Amniotic stem cell (primary cell): ENCODE measurements at places on chromosomes 3 and 15.

- DNase-seq: no peak
Measured at GRCh38 chr3:4722103-4722502, 229.0 kb downstream of the ITPR1 start.

- no peak for DNase-seq
Measured at GRCh38 chr15:33243869-33244268, 49.4 kb upstream of the FMN1 start.

GRCh38 chr3:87828046-87828445, 230.8 kb downstream of the CGGBP1 start:
- no peak for DNase-seq

DNA sequence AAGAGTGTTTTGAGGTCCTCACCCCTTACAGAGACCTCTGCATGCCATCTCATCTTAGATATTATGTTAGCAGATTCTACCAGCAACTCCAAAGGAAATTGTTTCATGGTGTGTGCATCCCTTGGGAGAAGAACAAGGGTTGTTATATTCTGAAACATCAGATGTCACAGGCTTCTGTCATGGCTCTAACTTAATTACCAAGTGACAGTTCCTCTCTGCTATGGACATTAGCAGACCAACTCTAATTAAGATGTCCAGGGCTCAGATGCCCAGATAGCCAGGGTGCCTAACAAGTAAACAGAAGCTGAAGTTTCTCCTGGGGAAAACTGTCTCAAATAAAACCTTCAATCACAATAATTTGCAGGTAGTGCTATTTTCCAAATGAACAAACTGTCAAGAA, 153.1 kb upstream of the BFSP2 start:
- DNase-seq: no peak

GRCh38 chr15:71228403-71228802, 113.1 kb downstream of the THSD4 start:
- no peak for DNase-seq

DNA sequence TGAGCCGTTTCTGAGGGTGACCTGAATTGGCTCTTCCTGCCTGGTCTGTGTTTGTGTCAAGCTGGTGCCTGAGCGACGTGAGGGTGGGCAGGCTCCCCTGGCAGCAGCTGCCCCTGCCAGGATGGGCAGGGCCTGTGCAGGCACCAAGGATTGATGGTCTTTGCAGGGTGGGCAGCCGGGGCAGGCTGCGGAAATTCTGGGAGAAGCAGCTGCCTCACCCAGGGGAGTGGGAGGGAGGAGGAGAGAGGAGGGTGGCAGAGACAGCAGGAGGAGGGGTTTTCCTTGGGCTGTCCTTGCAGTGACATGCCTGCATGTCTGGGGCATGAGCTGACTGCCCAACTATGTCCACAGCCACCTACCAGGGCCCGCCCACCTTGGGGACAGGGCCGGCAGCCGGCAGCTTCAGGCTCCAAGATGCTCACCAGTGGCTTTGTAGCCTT, 27.9 kb upstream of the SLC6A6 start:
- no peak for DNase-seq

- DNase-seq: no peak
Measured at GRCh38 chr15:72838311-72838731, 54.8 kb upstream of the ADPGK start.

DNA sequence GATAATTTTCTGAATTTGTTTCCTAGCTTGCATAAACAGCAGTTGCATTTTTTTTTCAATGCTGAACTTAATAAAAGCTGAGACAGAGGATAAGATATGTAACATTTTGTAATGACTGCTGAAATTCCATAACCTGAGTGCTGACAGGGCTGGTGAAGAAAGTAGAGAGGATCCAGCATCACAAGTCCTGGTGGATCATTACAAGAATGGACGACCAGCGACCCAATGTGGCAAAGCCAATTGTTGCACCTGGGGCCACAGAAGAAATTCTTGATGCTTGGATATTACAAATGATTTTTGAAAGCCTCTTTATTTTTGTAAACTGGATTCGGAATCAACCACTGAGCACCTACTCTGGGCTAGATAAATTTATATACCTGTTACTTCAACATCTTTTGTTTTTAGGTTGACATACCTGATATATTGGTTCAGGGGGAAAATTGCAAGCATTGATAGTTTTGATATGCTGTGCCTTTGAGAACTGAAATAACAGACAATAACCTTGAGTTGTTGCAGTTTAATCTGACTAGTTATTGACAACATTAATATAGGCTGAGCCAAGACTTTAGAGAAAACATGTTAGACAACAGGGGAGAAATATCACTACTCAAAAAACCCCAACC, 3.9 kb upstream of the ACTL6A start:
- DNase-seq: peak; percentile 48

- DNase-seq: no peak
Measured at GRCh38 chr3:135349254-135349948, 554.3 kb downstream of the EPHB1 start.

DNA sequence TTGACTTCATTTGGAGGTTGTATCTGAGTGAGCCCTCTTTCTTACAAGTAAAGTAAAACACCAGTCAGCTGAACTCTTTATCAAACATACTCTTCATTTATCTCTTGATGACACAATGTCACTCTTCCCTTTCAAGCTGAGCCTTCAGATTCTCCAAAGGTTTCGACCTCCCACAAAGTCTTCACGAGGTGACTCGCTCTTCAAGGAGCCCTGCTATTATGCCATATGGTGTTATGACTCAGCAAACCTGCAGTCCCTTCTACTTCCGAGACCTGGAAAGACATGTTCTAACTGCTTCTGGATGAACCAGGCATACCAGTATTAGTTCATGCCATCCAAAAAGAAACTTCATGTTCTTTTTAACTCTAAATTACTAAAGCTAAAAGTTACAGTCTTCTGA, 23.1 kb downstream of the AADAC start:
- DNase-seq: peak; percentile 52

- DNase-seq: no peak
Measured at GRCh38 chr3:113839551-113839950, 963 bp downstream of the GRAMD1C start.

DNA sequence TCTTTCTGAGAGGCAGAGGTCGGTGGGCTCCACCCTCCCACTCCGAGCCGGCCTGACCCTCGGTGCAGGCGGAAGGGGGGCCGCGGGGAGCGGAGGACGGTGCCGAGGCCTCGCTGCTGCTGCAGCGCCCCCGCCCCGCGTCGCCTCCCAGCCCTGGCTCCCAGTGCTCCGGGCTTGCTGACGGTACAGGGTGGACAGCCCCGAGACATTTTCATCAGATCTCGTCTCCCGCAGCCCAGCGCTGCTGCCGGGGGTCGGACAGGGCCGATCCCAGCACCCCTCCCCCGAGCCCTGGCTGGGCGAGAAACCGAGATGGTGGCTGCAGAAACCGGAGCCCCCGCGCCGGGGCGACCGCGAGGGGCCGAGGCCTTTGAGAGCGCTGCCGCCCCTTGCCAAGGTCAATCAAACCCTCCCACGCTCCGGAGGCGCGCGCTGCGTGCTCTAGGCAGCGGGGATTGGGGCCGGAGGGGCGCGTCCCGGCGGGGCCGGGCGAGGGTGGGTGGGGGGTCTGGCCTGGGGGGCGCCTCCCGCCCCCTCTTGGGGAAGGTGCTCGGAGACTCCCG, 42.5 kb downstream of the EPHB3 start:
- no peak for DNase-seq

DNA sequence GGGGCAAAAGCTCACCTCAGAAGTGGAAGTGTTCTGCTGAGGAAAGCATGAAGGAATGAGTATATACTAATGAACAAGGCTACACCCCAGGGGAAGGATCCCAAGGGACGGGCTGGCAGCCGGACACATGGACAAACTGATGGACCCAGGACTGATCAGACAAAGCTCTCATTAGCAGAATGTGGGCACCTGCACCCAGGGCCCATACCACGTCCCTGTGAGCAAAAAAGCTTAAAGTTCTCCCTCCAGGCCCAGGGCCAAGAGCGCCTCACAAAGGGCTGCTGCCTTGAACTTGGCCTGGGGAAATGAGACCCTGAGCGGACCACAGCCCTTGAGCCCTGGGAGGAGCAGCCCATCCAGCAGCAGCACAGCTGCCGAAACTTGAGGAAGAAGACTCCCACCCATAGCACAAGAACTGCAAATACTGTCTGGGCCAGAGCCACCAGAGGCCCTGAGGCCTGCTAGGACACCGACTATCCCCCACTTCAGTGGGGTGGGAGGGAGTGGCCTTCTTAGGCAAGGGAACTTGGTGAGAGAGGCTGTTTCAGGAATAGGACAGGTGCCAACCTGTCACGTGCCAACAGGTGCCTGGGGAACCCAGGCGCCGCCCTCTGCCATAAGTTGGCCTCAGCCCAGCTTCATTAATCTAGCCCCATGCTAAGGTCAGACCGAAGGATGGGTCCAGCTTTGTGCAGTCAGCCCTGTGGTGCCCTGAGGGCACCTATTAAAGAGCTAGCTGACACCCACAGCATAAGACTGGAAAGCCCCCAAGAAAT, 2.3 kb upstream of the GMPPB start:
- DNase-seq: no peak

- DNase-seq: no peak
Measured at GRCh38 chr3:131922356-131922755, 112.5 kb downstream of the CPNE4 start.

GRCh38 chr3:43905157-43905556, 214.4 kb downstream of the ABHD5 start:
- DNase-seq: no peak

GRCh38 chr3:123034120-123034519, 6.6 kb upstream of the SEMA5B start:
- DNase-seq: no peak

DNA sequence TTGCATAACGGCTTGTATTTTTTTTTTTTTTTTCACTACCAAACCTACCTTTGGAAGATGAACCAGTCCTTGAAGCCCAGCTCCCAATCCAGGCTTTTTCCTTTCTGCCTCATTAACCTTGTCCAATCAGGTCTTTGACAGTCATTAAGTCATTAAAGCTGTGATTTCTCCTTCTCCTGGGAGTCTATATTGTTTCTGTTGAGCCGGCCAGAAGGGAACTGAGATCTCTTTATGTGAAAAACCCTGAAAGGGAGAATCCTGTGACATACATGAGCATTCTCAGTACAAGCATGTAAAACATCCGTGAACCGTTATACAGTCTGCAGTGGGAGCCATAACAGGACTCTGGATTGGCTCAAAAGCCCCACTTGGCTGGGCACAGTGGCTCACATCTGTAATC, 40.0 kb downstream of the ZNF589 start:
- no peak for DNase-seq

DNA sequence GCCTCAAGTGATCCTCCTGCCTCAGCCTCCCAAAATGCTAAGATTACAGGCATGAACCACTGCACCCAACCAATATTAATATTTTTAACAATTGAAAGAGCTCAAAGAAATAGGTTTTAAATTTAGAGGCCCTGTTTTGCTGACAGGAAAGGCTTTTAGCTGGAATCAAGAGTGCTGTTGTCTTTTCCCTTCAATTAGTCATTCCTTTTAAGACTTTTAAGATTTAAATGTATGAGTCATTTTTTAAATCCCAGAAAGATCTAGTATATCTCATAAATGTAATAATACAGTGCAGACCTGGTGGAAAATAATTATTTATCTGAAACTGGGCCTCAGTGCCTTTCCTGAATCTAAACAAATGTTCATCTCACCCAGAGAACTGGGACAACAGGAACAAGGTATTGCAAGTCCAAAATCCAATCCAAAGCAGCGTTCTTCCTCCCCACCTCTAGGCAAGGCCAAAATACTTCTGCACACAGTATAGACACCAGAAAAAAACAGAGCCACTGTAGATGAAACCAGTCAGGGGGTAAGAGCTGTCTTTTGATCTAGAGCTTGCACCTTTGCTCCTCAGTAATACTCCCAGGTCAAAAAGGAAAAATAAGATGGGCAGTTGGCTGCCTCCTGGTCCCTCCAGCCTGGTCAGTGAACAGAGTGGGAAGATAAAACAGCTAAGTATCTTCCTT, 14.4 kb downstream of the AGTR1 start:
- no peak for DNase-seq

GRCh38 chr3:127182848-127183714, 9.8 kb upstream of the PRR23E start:
- DNase-seq: no peak

DNA sequence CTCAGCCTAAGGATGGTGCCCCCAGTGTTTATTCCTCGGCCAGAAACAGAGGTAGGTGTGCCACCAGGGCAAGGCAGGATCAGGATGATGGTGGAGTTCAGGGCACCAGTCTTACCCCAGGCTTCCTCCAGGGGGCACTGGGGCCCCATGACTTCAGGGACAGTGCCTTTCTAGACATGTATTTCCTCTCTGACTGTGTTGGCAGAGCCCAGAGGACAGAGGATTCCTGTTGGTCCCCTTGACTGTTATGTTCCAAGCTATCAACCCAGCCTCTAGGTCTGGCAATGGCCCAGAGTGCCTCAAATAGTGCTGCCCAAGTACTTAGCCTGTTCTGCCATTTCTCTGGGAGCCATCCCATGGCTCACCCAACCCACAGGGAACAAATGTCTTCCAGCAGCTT, 2.8 kb downstream of the HEMK1 start:
- DNase-seq: no peak

- DNase-seq: peak; percentile 62
Measured at GRCh38 chr3:120559242-120560061, 36.7 kb upstream of the NDUFB4 start.

- no peak for DNase-seq
Measured at GRCh38 chr3:16181361-16181760, 6.9 kb downstream of the GALNT15 start.

DNA sequence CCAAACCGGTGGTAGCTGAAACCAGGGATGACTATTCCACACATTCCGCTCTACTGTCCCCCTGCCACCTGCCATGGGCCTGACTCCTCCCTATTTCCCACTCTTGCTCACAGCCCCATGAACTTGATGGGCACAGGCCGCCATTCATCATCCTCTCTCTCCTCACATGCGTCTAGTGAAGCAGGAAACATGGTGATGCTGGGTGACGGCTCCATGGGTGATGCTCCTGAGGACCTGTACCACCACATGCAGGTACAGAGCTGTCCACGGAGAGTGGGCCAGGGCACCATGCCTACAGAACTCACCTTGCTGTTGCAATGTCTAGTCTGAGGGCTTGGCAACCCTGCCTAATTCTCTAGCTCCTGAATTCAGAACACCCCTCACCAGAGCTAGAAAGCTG, 23.3 kb upstream of the MANF start:
- DNase-seq: no peak

DNA sequence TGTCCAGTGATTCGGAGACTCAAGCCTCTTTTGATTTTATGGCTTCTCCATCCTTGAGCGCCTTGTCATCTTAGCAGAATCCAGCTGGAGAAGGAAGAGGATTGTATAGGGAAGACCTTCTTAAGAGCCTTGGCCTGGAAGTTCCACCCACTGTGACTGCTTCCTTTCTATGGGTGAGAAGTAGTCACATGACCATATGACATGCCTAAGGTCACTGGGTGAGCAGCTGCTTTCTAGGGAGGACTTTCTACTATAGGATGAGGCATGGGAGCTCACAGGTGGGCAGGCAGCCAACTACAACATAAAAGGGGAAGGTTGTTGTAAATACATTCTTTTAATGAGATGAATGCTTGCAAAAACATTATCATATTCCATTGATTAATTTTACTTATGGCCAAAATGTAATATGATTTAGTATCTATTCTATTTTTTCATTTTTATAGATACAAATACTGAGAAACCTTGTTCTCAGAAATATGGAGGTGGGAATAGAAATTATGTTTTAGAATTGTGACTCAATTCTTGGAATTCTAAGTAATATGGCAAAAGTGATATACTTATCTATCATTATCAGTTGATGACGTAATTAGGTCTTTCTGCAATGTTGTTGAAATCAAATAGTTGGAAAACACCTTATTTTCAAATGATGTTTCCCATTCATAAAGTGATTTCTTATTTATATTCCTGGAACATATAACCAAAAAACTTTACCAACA, 53.6 kb upstream of the MINAR1 start:
- no peak for DNase-seq
